ENCODE measurements at places on chromosomes 1 and 21. TPM values are rescaled to one million over a fixed set of nuclear protein-coding genes. Genes with fewer than 3 reads are reported as not detected.

Gene TMOD4
- total RNA-seq = 0.82 TPM

Gene S100A14
- total RNA-seq = 2.1 TPM

Gene SH2D5
- total RNA-seq = 13.8 TPM

GRCh38 chr1:156194300-156194652, 372 bp downstream of the SLC25A44 start:
- DNase-seq = no peak

- DNase-seq = no peak
These were observed 46.1 kb downstream of the HS2ST1 start for GRCh38 chr1:86960548-86960947.
